ENCODE measurements at places on chromosomes 11 and 22.

- DNase-seq = no peak
Observed at GRCh38 chr11:120403966-120404365, 67.8 kb downstream of the ARHGEF12 start.

DNA sequence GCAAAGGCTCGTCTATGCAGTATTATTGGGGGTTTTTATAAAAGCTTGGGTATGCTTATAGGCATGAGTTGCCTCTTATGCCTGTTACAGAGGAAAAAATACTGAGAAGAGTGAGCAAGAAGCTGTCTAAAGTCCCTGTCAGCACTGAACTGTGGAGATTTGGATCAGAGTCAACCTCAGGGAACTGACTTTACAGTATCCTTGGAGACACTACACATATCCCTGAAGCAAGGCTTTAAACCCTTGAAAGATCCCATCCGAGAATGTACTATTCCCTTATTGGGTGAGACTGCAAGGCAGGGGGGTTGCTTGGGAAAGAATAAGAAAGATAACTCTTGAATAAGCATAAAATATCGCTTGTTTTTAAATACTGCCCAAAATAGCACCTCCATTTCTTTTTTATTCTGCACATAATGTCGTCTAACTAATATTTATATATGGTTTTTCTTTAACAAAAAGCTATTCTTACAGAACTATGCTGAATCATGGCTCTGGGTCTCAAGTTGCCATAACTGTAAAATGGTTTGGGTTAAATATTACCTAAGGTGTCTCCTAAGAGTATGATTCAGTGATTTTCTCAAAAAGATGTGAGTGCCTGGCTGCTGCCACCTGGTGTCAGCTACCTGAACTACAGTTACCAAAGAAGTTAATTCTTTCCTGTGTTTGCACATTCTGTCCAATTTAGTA lies 1062.8 kb downstream of the DLG2 start:
- no peak for DNase-seq

- no peak for DNase-seq
Observed at GRCh38 chr11:76240161-76240540, 33.8 kb upstream of the WNT11 start.

GRCh38 chr11:45779602-45780001 lies 25.3 kb upstream of the SLC35C1 start:
- no peak for DNase-seq

- no peak for DNase-seq
Observed at GRCh38 chr11:106447631-106448191, 370.2 kb downstream of the AASDHPPT start.

DNA sequence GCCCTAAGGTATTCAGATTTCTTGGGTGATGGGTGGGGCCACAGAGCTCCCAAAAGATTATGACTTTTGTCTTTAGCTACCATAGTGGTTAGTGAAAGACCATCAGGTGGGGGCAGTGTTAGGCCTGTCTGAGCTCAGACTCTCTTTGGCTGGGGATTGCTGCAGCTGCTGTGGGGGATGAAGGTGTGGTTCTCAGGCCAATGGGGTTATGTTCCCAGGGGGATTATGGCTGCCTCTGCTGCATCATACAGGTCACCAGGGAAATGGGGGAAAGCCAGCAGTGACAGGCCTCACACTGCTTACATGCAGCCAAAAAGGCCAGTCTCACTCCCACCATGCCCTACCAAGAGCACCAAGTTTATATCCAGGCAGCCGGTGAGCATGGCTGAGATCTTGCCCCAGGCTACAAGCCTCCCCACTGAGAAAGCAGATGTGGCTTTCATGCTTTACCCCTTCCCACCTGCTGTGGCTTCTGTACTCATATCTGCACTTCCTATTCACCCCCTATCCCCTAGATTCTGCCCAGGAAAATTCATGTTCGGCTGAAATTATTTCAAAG lies 24.8 kb downstream of the CNTF start:
- no peak for DNase-seq

GRCh38 chr11:69027704-69028372 lies 14.8 kb upstream of the MRGPRF start:
- no peak for DNase-seq

DNA sequence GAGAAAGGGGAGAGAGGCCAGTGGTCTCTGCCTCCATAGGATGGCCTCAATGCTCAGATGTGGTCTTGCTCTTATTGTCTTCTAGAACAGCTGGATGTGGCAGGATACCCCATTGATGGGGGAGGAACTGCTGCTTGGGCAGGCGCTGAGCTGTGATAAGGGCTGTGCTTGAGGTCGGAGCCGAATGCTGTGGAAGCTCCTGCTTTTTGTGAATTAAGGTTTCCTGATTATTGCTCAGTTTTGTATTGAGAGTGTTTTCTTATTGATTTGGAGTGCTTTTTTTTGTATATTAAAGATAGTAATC lies 57.2 kb downstream of the CABIN1 start:
- DNase-seq = no peak

- no peak for DNase-seq
Observed at GRCh38 chr11:34537636-34538035, 24.0 kb upstream of the ELF5 start.

DNA sequence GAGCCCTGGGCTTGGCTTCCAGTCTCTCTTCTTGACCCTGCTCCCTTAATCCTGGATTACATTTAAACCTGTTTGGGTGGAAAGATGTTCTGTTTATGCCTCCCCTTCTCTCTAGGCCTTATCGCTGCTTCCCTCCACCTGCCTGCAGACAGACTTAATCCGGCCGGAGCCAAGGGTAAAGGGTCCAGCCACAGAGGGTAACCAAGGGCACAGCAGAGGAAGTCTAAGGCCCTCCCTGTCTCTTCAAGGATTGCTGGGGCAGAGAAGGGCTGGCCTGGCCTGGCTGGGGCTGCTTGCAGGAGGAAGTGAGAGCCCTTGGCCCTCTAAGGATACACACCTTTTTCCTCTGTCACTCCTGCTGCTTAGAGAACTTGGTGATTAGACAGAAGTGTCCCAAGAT lies 2.1 kb downstream of the GAL3ST3 start:
- DNase-seq = no peak

DNA sequence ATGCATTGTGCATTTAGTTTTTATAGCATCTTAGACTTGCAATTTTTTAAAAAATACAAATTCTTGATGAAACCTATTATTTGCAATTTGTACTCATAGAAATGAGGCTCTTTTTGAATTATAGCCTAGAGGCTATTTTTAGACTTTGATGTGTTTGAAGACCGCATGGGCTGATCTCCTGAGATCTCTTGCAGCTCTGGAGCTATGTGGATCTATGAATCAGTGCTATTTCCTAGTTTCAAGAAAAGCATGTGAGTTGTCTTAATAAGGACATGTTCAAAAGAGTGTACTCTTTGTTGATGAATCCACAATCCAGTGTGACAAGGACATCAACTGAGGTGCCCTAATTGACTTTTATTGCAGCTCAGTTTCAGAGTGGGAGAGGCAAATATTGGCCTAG lies 620.5 kb downstream of the ETS1 start:
- DNase-seq = no peak

DNA sequence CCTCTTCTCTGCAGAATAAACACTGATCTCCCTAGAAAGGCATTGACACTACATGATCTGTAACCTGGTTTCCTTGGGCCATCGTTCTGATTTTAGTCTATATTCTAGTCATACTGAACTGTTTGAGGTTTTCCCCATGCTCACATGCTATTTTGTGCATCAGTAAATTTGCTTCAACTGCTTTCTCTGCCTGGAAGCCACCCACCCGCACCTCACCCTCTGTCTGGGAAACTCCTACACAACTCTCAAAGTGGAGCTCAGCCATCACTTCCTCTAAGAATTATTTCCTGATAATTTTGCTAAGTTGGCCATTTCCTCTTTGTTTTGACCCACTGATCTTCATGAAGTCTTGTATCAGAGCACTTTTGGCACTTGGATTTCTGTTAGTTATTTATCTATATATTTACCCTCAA lies 36.1 kb downstream of the MMP20 start:
- DNase-seq = no peak

GRCh38 chr11:1059759-1060158 lies 14.9 kb upstream of the MUC2 start:
- no peak for DNase-seq

DNA sequence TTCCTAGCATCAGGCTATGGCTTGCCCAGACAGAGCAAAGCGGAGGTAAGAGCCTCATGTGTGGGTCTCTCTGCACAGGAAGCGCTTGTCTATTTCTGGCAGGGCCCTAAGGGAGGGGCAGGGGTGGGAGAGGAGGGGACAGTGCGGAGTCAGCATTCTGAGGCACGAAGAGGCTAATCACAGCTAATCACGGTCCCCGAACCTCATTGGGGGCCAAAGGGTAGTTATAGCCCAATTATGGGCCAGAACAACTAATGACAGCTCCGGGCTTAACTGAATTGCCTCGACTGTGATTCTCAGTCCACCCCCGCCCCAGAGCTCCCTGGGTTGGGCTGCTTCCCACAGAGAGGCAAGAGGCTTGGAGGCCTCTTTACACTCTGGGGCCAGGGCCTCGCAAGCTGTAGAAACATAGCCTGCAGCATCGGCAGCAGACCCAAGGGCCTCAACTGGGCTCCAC lies 72.7 kb upstream of the PRDM11 start:
- DNase-seq = no peak

DNA sequence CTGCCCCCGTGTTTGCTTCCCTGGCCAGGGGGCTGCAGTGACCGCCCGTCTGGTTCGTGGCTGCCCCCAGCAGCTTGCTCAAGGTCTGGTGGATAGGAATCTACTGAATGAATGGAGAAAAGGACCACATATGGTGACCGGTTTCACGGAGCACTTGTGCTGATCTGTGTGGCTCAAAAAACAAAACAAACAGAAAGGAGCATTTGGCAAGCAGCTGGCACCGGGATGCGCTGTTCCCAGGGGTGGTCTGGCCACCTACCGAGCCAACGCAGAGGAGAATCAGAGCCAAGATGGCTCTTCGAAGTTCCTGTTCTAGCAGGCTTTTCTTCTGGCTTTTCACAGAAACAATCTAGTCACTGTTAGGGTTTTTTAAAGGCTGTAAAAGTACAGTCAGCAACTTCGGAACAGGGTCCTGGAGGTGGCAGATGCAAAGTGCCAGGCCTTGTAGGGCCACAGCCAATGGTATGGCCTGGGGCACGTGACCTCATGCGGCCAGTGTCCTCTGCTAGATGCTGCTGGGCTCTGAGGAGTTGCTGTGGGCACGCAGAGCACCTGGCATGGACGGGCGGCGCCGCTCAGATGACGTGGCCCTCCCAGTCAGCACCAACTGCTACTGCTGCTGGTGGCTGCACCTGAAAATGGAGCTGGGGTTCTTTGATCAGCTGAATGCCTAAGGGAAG lies 27.3 kb upstream of the PACSIN2 start:
- DNase-seq = no peak

DNA sequence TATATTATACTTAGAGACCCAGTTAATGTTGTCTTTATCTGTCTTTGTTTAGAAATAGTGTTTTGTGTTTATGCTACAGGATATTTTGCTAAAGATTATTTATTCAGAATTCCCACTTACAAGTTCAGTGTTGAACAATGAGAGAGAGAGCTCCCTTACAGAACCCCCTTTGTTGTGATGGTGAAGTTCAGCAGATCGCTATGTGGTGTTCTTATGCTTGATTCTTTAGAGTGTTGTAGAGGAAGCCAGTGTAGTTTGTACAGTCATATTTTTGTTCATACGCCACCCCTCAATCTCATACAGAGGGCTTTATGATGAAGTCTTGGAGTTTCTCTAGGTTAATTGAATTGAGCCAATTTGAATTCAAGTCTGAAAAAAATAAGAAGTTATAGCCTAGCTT lies 150.2 kb downstream of the TMEM135 start:
- no peak for DNase-seq

DNA sequence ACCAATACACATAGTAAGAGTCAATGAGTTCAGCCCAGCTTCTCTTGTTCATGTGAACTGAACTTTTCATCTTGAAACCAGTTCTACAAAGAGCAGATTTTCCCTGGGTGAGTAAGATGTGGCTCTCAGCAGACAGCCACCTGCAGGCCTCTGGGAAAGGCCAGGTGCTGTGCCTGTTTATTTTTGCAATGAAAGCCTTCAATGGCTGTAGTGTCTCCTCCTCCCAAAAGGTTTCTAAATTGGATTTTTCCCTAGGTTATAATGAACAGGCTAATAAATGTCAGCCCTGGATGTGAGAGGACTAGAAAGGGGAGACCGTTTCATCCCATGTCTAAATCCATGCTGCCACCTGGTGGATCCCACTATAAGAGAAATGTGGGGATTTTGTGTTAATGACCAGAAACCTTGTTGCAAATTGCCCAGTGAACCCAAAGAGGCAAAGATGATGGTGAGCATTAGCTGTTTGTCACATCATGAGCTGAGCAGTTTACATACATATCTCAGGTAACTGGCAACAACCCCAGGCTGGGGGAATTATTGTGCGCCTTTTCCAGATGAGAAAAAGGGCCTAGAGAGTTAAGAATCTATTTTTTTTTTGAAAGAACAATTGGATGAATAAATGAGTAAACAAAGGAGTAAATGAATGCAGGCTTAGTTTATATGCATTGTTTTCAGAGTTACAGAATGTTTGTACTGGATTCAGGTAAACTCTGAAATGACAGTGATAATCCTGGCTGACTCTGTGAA lies 12.7 kb downstream of the C11orf91 start:
- DNase-seq = no peak

GRCh38 chr11:77072851-77073327 lies 6.1 kb downstream of the CAPN5 start:
- DNase-seq = no peak

DNA sequence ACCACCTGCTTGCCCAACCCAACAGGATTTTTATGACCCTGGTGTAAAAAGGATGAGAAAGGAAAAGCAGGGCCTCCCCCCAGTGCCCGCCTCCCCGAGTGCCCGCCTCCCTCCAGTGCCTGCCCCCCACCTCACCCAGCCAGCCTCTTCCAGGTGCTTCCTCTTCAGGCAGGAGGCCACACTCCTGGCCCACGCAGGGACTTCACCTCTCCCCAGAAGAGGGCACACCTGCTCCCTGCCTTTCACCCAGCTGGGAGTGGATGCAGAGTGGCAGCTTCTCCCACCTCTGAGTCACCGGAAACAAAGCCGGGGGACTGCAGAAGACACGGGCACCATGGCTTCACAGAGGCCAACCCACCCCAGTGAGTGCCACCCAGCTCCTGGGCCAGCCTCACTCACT lies 16.1 kb downstream of the CPT1A start:
- no peak for DNase-seq

- no peak for DNase-seq
Observed at GRCh38 chr11:1570896-1571759, 943 bp downstream of the DUSP8 start.

GRCh38 chr11:109795234-109795633 lies 298.0 kb upstream of the ZC3H12C start:
- no peak for DNase-seq

DNA sequence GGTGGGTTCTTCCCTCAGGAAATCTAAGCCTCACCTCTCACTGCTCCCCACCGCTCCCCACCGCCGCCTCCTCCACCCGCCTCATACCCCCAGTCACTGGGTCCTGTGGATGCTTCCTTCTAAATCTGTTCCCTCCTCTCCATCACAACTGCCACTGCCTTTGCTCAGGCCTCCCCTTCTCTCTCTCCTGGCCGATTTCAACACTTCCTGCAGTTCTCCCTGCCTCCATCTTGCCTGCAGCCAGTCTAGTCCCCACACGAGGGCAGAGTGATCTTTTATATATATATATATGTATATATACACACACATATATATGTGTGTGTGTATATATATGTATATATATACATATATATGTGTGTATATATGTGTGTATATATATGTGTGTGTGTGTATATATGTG lies 27.8 kb downstream of the CREB3L1 start:
- DNase-seq = no peak

GRCh38 chr22:23484651-23485050 lies 95.4 kb downstream of the IGLL1 start:
- DNase-seq = no peak
